ENCODE measurements at places on chromosomes 6 and 20. TPM values are rescaled to one million over a fixed set of nuclear protein-coding genes. Genes with fewer than 3 reads are reported as not detected.

KCTD20 gene
- total RNA-seq = 75.7 TPM

ADGRG6 gene
- total RNA-seq = 43.5 TPM

TRIM27 gene
- 48.0 TPM for total RNA-seq

MATN4 gene
- 0.99 TPM for total RNA-seq

RIPOR2 gene
- total RNA-seq = 13.6 TPM

DYNLT2 gene
- total RNA-seq = 2.0 TPM

GJA1 gene
- total RNA-seq = 431 TPM

FOXC1 gene
- 15.3 TPM for total RNA-seq

TFAP2A gene
- total RNA-seq = 25.0 TPM

PARD6B gene
- 9.3 TPM for total RNA-seq

ZNF292 gene
- 71.3 TPM for total RNA-seq

GGT7 gene
- 7.0 TPM for total RNA-seq

DST gene
- 449 TPM for total RNA-seq

PHACTR3 gene
- 6.9 TPM for total RNA-seq

CPXM1 gene
- 30.5 TPM for total RNA-seq

DDX27 gene
- total RNA-seq = 22.7 TPM

KCNK5 gene
- 1.4 TPM for total RNA-seq

SPINT4 gene
- total RNA-seq = not detected

KCNQ5 gene
- total RNA-seq = 0.39 TPM

SEMG1 gene
- total RNA-seq = not detected

JPH2 gene
- 11.3 TPM for total RNA-seq

CUL7 gene
- total RNA-seq = 20.3 TPM

DDO gene
- 1.3 TPM for total RNA-seq

OPN5 gene
- total RNA-seq = not detected

UNC5CL gene
- 0.30 TPM for total RNA-seq

GJA10 gene
- not detected for total RNA-seq

ACSS1 gene
- 19.7 TPM for total RNA-seq

CAP2 gene
- 10.2 TPM for total RNA-seq

TSHZ2 gene
- 10.1 TPM for total RNA-seq

GGTLC1 gene
- total RNA-seq = not detected

NXT1 gene
- 16.2 TPM for total RNA-seq

PGC gene
- not detected for total RNA-seq

SYNDIG1 gene
- total RNA-seq = 2.6 TPM

FAM217A gene
- total RNA-seq = not detected

MUCL3 gene
- total RNA-seq = not detected

EEF1A2 gene
- total RNA-seq = 38.5 TPM

SLC52A3 gene
- total RNA-seq = 1.5 TPM

GSTA2 gene
- not detected for total RNA-seq

TNNC2 gene
- total RNA-seq = 472 TPM

PTP4A1 gene
- 65.8 TPM for total RNA-seq

SLC22A7 gene
- total RNA-seq = not detected

MYL9 gene
- 10.3 TPM for total RNA-seq

RAET1G gene
- 0.79 TPM for total RNA-seq

WFDC2 gene
- total RNA-seq = 0.39 TPM

ADGRF1 gene
- total RNA-seq = 0.10 TPM
